Stimulated activated naive CD8-positive, alpha-beta T cell treated with anti-CD3 and anti-CD28 coated beads, Interleukin-15, Interleukin-2, amounts not matched to agents 100 U/mL and 50 U/mL, for 24 hours (primary cell): ENCODE measurements at places on chromosomes 6 and 20.

DNA sequence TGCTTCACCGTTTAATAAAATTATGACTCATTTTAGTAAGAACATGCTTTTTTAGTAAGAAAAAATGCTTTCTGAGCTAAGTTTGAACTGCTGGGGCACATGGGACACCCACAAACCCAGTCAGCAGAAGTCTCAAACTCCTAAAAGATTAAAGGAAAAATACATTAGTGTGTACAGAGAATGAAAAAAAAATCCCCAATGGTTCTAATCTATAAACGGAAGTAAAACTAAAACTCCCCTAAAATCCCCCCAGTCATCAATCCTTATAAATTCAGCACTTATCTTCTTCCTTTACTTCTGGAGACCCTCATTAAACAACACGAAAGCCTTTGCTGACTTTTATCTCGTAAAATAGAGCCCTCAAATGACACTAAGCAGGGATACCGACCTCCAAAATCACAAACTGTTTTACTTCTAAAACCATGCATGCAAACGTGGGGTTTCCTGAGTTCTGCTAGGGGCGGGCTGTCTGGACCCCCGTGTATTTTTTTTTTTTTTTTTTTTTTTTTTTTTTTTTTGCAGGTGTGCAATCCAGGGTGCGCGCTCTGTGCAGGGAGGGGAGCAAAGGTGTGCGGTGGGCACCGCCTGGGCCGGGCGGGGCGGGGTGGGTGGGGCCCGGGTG lies 1.1 kb upstream of the MYB start:
- no peak for DNase-seq

GRCh38 chr20:57664924-57665588 lies 44.8 kb downstream of the PMEPA1 start:
- DNase-seq: no peak

DNA sequence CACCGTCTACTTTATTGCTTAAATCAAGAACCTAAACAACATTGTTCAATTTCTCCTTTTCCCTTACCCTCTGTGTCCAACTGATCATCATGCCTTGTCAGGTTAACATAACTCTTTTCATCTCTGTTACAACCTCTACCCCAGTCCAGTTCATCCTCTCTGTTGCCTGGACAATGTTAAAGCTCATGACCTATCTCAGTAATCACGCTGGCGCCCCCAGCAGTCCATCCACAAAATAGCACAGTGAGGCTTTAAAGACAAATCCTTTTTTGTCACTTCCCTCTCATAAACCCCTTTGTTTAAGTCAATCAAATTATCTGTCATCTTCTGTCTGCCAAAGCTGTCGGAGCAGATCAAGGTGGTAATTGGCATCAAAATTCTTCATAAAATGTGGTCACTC lies 140.1 kb downstream of the QKI start:
- peak; percentile 66 for DNase-seq

DNA sequence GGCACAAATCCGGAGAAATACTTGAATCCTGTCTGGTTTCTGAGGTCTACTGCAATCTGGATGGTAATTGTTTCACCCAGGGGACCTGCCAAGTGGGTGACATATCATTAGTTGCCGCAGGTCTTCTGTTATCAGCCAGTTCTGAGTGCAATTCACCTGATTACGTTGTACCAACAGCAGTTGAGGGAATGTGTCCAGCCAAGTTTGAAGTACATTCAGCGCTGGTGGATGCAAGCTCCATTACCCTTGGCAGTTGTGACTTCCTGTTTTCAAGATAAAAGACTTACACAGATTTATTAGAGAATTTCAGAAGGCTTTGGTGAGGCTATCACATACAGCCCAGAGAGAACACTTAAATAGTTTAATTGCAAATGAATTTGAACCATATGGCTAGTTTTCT lies 42.8 kb downstream of the FNDC1 start:
- no peak for DNase-seq

- DNase-seq: no peak
Observed at GRCh38 chr20:20233041-20233514, 134.8 kb upstream of the INSM1 start.

GRCh38 chr6:123547216-123547978 lies 89.4 kb downstream of the TRDN start:
- DNase-seq: no peak

DNA sequence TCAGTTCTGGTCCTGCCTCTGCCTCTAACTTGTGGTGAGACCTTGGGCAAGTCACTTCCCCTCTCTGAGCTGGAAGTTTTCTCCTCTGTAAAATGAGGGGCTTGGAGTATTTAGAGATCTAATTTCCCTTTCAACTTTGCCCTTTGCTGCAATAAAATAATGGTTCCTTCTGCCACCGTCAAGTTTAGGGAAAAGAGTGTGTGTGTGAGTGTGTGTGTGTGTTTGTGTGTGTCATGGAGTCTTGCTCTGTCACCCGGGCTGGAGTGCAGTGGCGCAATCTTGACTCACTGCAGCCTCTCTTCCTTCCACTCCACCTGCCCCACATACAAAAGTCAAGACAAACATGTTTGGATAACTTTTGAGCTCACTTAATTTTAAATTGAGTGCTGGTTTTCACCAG lies 39.2 kb upstream of the PIM1 start:
- no peak for DNase-seq

DNA sequence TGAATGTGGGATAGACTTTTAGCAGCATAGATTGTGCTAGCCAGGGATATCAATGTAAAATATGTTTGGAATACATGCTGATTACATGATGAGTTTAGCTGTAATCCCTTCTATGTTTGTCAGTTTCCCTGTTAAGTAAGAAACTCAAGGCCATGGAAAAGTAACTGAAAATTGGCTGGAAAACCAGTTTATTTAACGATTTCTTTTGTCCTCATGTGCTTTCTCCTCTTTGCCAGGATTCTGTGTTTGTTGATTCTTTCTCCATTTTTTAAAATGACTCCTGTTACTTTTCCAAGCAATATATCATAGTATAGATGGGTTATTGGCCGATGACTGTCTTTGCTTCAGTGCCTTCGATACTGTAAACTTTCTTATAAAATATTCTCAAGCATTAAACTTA lies 87.5 kb downstream of the SAMD5 start:
- DNase-seq: no peak

- DNase-seq: peak; percentile 59
Observed at GRCh38 chr20:63736893-63737694, 630 bp downstream of the LIME1 start.

DNA sequence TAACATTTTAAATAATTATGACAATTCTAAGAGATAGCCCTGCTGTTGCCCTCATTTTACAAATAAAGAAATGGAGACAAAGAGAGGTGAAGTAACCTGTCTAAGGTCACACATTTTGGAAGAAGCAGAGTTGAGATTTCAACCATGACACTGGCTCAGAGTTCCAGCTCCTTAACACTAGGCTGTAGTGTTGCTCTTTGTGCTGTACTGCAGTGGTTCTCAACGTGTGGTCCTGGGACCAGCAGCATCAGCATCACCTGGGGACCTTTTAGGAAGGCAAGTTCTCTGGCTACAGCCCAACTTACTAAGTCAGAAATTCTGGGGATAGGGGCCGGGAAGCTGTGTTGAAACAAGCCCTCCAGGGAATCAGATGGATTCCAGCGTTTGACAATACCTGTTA lies 62.4 kb upstream of the FERMT1 start:
- DNase-seq: no peak

DNA sequence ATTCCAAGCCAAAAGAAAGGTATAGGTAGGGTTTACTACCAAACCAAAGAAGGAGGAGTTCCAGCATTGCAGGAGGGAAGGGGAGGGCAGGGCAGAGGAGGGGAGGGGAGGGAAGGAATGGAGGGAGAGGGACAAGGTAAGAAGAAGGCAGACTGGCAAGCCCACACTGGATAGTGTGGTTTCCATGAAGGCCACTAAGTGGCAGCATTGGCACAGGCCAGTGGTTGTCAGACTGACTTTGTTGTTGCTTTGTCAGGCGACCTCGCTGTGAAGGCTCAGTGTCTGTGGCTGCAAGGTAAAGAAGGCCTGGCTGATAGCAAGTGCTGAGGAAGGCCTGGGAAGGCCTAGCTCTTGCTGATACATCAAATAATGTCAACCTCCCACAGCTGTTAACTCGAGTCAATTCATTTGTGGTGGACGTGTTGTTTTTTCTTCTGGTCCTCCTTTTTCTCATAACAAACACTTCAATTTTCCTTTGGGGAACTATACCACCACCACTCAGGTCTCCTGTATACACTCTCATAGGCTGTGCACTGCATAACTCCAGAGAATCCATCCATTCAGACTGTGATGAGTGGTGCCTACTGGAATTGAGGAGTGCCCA lies 7.7 kb upstream of the ZNF334 start:
- DNase-seq: peak; percentile 43

DNA sequence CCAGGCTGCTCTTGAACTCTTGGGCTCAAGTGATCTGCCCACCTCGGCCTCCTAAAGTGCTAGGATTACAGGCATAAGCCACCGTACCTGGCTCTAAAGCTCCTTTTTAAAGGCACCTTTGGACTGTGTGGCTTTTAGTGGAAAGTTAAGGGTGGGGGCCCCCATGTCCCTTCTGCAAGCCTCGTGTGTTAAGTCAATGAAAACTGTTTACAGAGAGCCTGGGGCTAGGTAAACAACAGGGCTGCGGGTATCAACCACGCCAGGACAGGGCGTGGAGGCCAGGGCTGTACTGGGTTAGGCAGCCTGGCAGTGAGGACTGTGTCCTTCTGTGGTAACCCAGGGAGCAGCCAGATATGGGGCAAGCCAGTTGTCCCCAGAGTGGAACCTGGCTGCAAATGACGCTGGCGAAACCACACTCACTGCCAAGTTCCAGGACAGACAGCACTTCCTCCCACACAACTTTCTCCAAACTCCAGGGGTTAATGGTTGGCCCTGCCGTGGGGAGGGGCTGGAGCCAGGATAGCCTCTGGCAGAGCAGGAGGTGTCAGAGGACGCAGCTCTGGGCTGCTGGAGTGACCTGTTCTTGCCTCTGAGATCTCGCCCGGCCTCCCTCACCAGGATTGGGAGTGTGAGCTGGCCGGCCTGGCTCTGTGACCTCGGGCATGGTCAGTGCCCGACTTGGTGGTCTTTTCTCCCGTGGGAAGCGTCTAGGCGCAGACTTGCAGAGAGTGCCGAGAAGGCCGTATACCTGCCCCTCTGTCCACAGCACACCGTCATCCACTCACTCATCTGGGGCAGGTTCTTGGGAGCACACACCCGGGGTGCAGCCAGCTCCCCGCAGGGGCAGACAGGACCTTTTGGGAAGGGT lies 3.2 kb downstream of the SLC17A9 start:
- no peak for DNase-seq

- DNase-seq: peak; percentile 50
Observed at GRCh38 chr6:30752157-30752927, 8.0 kb upstream of the IER3 start.

- DNase-seq: peak; percentile 87
Observed at GRCh38 chr6:35522660-35523658, 10.3 kb upstream of the TULP1 start.

DNA sequence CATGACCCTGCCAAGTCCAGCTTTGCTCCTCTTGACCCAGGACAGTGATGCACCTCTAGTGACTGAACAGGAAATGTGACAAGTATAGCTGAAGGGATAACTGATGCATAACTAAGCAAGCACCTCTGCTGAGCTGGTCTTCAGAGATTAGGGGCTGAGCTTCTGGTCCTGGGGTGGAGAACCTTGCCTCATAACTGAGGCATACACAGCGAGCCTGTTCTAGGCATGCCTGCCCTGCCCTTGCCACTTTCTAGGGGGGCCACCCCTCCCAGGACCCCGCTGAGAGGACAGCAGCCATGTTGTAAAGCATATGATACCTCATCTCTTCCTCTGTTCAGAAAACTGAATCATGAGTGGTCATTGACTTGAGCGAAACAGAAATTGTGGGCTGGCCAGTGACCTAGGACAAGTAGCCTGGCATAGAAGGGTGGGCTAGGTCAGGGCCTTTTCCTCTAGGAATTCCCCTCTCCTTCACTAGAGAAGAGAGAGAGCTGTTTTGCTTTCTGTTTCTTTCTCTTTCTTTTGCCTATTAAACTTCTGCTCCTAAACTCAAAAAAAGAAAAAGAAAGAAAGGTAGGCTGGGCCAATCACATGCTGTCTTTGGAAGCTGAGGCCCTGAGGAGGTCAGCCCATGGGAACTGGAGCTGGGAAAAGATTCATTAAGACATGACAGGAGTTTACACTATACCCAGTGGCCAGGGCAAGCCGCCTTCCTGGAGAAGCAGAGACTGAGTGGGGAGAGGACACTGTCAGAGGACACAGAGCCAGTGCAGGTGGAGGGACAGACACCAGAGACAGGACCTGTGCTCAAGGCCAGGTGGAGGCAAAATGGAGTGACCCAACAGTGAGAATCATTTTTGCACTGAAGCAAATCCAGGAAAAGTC lies 23.1 kb downstream of the ALDH5A1 start:
- DNase-seq: no peak

DNA sequence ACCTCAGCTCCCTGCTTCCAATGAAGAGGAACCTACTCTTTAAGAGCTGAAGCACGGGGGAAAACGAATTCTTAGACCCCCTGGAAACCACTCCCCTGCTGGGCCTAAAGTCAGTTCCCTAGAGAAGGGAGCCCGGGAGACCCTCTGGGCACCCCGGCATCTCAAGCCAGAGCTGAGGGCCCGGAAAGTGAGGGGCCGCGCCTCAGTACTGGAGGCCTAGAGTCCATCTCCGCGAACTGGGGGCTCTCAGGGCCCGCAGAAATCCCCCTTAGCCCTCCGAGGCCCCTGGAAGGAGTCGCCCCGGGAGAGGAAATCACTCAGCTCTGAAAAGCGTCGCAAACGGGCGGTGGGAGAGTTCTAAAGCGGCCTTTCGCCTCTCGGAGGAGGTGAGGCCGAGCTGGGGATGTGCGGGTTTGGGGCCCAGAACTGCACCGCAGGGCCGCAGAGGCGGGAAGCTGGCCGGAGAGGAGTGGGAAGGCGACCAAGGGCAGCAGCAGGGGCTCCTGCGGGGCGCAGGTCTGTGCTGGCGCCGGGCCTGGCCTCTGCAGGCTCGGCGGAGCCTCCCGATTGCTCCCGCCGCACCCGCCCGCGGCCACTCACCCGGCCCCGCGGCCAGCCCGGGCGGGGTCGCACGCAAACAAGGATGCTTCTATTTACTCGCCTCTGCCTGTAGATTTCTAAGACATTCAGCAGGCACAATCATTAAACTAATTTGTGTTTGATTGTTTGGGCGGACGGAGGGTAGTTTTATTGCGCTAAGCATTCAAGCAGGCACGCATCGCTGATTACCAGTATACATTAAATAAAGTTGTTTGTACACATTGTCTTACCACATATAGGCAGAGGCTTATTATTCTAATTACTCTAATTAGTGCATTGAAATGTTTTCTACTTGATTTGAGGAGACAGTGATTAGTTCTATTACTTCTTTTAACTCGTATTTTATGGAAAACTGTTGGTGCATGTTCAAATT lies 9.2 kb downstream of the POU3F2 start:
- DNase-seq: no peak

DNA sequence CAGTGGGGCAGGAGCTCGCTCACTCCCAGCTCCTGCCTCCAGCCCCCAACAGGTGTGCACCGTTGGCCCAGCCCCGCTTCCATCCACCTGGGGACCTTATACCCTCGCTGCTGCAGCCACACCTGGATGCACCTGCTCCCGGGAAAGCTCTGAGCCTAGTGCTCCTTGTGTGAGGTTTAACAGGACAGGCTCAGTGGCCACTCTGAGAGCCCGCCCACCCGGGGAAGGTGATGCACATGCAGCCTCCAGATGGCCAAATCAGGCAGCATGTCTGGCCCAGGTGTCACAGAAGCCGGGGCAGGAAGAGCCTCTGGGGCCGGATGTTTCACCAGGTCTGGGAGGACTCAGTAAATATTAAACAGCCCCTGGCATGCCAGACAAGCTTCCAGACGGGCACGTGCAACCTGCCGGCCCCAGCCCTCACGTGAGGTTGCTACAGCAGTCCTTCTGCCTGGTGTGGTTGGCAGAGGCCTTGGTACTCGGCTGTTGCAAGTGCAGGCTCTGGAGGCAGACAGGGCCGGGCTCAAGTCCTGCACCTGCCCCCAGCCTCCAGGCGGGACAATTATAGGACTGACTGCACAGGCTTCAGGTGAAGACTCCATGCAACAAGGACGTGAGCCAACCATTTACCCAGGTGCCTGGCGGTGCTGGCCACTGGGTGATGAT lies 66.9 kb downstream of the RIPOR3 start:
- DNase-seq: no peak
